Hematopoietic multipotent progenitor cell treated with erythropoietin and hydrocortisone succinate and interleukin-3 and kit ligand, for 8 days (in vitro differentiated cells): ENCODE measurements at places on chromosomes 13 and 19.
A peak's percentile ranks its signal among the peaks of the same experiment; 100 is the strongest.

- no peak for DNase-seq
These were observed 1471.4 kb upstream of the PCDH20 start for GRCh38 chr13:62887046-62887445.

- peak; percentile 72 for DNase-seq
These were observed 11.9 kb downstream of the LTBP4 start for GRCh38 chr19:40612831-40613689.

GRCh38 chr13:40319699-40320579, 346.5 kb downstream of the FOXO1 start:
- no peak for DNase-seq

GRCh38 chr19:48735031-48735615, 5.3 kb downstream of the RASIP1 start:
- no peak for DNase-seq

DNA sequence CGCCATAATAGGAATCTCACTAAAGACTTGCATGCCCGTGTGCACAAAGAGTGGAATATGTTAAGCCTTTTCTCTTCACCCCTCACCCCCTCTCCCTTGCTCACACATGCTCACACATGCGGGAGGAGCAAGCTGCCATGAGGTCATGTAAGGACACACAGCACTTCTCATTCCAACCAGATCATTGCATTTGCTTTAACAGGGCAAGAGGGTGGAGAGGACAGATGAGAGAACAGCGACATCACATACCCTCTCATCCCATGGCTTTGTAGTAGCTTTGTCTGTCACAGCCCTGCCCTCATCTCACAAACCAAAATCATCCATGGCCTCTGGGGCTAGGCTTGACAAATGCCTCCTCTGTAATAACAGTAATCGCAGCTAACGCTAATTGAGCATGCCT, 145.6 kb upstream of the FRY start:
- DNase-seq = no peak

DNA sequence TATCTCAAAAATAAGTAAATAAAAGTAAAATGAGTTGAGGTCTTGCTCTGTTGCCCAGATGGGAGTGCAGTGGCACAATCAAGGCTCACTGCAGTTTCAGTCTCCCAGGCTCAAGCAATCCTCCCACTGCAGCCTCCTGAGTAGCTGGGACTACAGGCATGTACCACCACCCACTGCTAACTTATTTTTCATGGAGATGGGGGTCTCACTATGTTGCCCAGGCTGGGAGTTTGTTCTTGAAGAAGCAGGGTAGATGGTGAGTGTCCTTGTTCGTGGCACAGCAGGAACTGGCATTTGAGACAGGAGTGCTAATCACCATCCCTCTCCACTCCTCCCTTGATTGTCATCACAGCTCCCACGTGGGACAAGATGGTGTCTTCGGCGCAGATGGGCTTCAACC, 3.5 kb downstream of the NLRP2 start:
- DNase-seq = no peak

GRCh38 chr13:27965740-27966640, 3.1 kb downstream of the CDX2 start:
- no peak for DNase-seq

- no peak for DNase-seq
These were observed 12.9 kb downstream of the VSTM2B start for GRCh38 chr19:29538651-29539050.
